ENCODE measurements at places on chromosomes 12 and 14.

- no peak for DNase-seq
Measured at GRCh38 chr12:50574601-50575348, 70.0 kb downstream of the DIP2B start.

GRCh38 chr12:51275088-51275487 lies 4.9 kb upstream of the SMAGP start:
- no peak for DNase-seq

GRCh38 chr14:70350078-70350477 lies 9.4 kb downstream of the COX16 start:
- no peak for DNase-seq

DNA sequence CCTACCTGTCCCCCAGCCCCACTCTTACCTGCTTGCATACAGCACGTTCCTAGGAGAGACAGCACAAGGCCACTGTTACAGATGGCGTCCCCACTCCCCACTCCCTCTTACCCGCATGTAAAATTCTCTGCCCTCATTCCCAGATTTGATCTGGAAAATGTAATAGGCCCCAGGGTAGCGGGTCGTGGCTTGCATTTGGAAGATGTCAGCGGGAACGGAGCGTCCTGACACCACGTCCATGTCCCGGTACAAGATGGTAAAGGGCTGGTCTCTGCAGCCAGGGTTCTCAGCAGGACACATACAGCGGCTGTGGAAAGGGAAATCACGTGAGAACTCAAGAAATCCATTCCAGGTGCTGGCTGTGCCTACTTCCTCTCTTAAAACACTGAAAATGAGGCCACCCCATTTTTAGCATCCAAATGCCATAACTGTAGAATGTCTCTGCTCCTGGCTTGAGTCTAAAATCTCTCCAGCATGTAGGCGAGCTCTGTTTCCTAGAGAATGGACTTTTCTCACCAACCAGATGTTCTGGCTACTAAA lies 10.1 kb upstream of the TC2N start:
- no peak for DNase-seq

- no peak for DNase-seq
Measured at GRCh38 chr12:7004287-7004803, 13.9 kb downstream of the LPCAT3 start.

DNA sequence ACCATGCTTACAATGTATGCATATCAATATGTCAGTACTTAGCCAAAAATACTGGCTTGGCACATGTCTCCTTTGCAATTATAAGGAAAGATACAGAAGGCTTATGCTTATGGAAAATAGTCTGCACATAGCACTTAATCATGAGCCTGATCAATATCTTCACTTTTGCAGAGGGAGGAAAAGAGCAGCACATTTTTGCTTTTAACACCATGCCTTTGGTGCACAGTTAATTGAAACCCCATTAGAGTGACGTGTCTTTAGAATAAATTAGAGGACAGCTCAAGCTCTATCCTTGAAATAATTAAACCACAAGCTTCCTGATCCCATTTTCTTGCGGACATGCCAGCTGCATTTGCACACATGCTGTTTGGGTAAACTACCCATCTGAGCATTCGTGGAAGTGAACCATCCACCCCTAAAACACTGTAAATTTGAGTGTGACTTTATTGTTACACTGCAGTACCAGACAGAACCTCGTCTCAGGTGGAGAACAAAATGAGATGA lies 839.9 kb upstream of the MGAT4C start:
- DNase-seq = no peak

DNA sequence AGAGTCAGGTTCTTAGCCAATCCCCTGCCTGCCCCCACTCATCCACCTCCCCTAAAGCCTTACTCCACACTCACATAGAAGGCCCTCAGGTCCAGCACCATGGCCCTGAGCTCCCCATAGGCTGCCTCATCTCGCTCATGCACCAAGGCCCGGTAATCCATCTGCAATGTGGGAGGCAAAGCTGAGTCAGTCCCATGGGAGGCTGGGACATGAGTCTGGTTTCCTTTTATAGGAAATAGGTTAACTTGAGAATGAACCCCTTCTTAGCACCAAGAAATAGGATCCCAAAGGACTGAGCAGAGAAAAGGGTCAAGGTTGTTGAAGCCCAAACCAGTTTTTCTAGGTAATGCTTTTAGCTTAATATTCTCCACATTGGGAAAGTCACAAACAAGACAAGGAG lies 2.1 kb upstream of the EMC9 start:
- DNase-seq = no peak

DNA sequence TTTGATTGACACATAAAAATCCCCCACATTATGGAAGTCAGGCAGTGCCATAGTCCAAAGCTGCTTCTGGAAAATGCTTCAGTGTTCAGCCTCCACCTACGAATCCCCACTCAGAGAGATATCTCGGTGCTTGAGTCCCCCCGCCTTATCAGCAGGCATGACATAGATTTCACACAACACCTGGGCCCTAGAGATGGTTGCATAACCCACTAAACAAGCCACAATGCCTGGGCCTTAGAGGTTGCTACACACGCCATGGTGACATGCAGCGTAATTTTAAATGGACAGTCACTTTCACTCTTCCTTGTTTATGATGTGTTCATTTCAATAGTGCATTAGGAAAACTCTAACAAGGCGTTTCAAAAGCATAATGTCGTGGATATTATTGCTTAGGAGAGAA lies 38.0 kb downstream of the CCDC60 start:
- DNase-seq = no peak

- DNase-seq = no peak
Measured at GRCh38 chr12:24820872-24821271, 128.0 kb downstream of the BCAT1 start.

DNA sequence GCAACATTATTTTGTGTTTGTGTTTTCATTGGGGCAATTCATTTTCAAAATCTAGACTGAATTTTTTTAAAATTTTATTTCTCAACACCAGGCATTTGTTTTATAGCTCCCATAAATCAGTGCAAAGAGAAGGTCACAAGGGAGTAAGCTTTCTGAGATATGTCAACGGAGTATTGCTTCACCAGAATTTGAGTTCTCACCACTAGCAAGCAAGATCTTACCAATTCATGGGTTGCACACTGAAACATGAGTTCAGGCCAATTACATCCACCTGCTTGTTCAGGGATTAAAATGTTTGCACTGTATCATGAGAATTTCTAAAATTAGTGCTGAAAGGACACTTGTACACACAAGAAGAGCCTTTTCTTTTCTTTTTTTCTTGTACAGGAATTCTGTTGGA lies 121.9 kb downstream of the CAND1 start:
- DNase-seq = no peak

DNA sequence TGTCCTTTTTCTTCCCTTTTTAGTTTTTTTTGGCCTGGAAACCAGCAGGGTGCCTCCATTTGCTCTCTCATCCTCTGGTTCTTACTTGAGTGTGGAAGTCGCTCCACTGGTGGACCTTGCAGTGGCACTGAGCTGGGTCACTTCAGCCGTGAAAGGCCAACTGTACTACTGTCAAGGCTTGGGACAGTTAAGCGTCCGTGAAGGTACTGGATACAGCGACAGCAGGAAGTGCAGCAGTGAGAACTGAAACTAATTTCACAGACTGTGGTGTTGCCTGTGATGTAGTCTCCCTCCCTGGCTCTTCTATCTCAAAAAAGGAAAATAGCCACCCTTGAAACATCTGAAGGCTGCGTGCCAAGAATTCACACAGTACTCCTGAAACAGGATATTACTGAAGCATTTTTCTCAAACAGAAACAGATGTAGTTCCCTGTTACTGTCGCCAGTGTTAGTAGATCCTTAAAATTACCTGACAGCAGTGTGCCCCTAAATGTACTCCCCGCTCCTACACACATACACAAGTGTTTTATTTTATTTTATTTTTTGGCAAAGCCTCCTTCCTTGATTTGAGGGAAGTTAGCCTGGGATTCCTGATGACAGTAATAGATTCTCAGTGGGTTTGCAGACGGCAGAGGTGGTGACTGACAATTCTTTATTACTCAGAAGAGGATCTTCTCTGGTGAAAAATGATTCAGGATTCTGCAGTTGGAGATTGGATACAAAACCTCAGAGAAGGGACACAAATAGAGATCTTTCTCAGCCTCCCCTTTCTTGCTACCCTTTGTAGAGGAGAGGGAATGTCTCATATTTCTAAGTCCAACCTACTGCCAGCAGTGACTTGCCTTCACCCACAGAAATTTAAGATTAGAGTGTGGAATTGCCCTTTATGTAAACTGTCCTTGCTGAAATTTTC lies 4.4 kb downstream of the SUSD6 start:
- DNase-seq = peak; percentile 62

DNA sequence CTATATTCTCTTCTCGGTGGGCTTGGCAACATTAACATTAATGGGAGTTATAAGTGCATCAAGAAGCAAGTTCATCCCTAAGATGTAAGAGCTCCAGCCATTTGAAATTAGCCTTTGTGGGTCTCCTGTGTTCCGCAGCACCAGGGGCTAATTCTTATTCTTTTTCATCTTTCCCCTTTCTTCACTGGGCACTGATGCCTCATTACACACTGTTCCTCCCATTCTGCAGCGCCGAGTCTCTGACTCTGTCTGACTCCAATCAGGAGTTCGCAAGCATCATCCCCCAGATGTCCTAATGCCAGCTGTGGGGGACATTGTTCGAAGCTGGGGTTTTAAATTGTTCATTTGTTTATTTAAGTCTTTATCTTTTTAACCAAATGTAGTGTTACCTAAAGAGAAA lies 341.3 kb downstream of the EGLN3 start:
- no peak for DNase-seq

- no peak for DNase-seq
Measured at GRCh38 chr12:38544330-38545066, 227.9 kb downstream of the ALG10B start.

DNA sequence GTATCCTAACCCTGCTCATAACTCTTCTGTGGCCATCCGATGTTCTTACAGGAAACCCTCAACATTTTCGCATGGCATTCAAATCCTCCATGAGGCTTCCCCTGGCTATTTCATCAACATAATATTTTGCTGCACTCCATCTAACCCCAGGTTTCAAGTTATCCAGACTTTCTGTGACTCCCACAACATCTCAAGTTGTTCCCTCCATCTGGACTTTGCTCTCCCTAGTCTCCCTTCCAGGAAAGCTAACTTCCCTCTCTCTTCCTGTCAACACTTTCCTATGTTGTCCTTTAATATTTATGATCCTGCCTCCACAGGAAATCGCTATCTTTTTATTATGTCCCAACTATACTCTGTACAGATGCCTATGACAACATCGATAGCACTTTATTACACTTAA lies 146.1 kb downstream of the METTL25 start:
- DNase-seq = no peak

- no peak for DNase-seq
Measured at GRCh38 chr12:95809000-95809680, 18.6 kb upstream of the NTN4 start.

DNA sequence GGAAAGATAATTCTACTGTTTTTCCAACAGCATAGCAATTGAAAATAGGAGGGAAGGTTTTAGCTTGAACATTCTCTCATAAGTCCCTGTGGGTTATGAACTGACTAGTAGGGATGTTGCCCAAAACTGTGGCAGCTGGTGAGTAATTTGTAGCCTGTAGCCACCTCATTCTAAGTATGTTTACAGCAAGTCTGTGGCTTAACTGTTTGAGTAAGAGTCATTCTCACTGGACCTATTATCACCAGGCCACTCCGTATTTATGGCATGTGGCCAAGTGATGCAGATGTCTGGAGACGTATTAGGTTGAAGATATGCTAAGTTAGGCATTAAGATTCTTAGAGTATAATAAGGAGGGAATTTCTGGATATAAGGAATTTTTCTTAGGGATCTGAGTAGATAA lies 458.3 kb downstream of the ETNK1 start:
- DNase-seq = peak; percentile 87

- DNase-seq = no peak
Measured at GRCh38 chr12:57244312-57244696, 6.7 kb downstream of the STAC3 start.

- no peak for DNase-seq
Measured at GRCh38 chr14:33483110-33483509, 467.8 kb downstream of the EGLN3 start.

DNA sequence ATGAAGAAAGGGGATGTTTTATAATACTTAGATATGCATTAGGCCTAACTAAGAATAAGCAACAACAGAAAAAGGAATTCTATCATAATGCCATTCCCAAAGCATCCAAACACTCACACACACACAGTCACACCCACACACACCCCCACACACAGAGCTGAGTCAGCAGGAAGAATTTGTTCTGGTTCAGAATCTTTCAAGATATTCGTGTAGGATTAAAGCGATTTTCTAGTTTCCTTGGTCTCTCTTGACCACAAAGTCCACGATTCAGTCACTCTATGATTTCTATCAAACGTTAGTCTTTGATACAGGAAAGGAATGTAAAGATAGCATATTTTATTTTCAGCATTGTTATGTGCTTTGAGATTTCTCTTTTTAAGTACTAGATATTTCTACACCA lies 382.6 kb upstream of the DCN start:
- no peak for DNase-seq

GRCh38 chr12:82688035-82688501 lies 1.4 kb downstream of the TMTC2 start:
- no peak for DNase-seq

- DNase-seq = no peak
Measured at GRCh38 chr14:91032248-91032647, 28.2 kb downstream of the RPS6KA5 start.

DNA sequence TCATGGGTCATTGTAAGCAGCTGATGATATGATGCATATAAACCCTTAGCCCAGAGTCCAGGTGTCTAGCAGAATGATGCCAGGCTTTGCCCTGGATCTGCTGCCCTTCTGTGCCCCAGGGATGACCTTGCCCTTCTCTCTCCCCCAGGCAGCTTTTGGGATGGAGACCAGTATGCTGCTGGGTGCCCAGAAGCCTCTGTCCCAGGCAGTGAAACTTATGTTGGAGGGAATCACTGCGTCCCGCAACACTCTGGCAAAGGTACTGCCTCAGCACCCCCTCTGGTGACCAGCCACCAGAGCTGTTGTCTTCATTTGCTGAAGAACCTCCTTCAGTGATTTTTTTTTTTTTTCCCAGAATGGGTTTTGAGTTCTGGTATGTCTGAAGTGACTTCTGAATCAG lies 23.3 kb downstream of the CYP46A1 start:
- no peak for DNase-seq

DNA sequence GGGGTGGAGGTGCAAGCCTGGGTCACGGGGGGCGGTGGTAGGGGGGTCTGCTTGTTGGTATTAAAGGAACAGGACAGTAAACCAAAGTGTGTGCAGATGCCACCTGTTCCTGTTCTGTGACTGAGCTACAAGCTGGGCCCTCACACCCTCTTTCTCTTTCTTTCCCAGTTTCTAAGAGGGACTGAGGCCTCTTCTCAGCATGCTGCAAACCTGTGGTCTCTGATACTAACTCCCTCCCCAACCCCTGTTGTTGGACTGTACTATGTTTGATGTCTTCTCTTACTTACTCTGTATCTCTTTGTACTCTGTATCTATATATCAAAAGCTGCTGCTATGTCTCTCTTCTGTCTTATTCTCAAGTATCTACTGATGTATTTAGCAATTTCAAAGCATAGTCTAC lies 6.9 kb upstream of the PIP4K2C start:
- DNase-seq = no peak

DNA sequence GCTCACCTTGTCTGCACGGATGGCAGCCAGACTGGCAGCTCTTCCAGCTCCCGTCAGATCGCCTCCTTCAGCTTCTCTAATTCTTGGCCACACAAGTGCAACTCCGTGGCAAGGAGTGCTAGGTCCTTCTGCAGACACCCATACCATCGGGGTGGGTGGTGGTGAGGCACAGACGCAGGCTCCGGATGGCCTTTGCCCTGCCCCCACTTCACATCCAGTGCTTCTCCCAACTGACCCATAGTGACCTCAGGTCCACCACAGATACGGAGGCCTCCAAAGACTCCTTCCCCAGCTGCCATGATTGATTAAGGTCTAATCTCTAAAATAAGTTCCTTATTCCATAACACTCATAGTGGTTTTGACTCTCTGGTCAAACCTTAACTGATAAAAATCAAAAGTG lies 19.9 kb upstream of the CD27 start:
- DNase-seq = no peak

GRCh38 chr14:90607141-90607540 lies 209.1 kb downstream of the TTC7B start:
- no peak for DNase-seq
